Mammary epithelial cell (primary cell): ENCODE measurements at places on chromosomes 3 and 15. TPM values are rescaled to one million over a fixed set of nuclear protein-coding genes. Genes with fewer than 3 reads are reported as not detected.
A peak's percentile ranks its signal among the peaks of the same experiment; 100 is the strongest.

RSL24D1 gene
- total RNA-seq = 94.7 and 124 TPM in 2 replicates

GRCh38 chr3:39631136-39631535, 163.7 kb downstream of the MOBP start:
- no peak for DNase-seq

TRAK1 gene
- 67.2 TPM for total RNA-seq

DNA sequence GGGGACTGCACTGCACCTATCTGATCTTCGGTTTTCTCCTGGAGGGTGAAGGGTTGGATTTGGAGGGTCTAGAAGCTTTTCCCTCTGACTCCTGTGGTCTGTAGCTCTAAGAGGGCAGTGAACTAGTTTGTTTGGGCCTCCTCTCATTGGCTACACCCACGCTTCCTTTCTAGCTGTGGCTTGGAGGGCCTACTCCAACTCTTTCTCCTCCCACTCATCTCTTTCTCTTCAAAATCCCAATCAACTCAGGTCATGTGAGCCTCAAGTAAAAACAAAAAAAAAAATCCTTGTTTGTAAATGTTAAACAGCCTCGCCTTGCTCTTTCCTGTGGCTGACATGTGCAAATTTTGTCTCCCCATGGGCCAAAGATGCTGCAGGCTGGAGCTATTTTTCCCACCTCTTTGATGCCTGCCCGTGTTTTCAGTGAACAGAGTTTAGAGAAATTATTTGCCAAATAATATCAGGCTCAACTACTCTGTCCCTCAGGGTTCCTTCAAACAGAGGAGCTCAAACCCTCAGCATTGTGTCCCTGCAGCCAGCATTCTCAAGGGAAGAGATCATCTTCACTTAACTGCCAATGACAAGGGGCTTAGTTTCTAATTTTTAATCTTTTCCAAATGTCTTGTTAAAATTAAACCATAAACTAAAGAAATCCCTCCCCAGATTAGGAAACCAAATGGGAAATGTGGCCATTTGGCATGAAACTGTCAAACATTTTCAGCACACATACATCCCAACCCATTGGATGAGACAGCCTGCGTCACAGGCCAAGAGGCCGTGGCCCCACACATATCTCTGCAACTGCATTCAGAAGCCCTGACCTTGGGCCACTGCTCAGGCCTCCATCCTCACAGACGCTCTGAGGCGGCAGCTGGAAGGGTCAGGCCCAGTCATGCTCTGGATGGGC, 114.8 kb upstream of the THBS1 start:
- no peak for DNase-seq

TLR9 gene
- total RNA-seq = not detected in 2 replicates

SST gene
- not detected in 2 replicates for total RNA-seq

MESP2 gene
- 0.31 TPM in 1 of 2 replicates, not detected in the other for total RNA-seq

TUSC7 gene
- total RNA-seq = not detected in 2 replicates

TMEM40 gene
- 224 and 246 TPM in 2 replicates for total RNA-seq

- peak; percentile 62 for DNase-seq
These were observed 50.4 kb downstream of the FOXB1 start for GRCh38 chr15:60054472-60054871.

GNB4 gene
- 201 TPM for total RNA-seq

- no peak for DNase-seq
These were observed 23.2 kb downstream of the SERPINI2 start for GRCh38 chr3:167450675-167451074.

- no peak for DNase-seq
These were observed 108.8 kb upstream of the PLAAT1 start for GRCh38 chr3:193132241-193132640.

- no peak for DNase-seq
These were observed 7.9 kb upstream of the WNT5A start for GRCh38 chr3:55494976-55495375.

GRCh38 chr3:71554649-71555048, 28.9 kb downstream of the FOXP1 start:
- no peak for DNase-seq

DNA sequence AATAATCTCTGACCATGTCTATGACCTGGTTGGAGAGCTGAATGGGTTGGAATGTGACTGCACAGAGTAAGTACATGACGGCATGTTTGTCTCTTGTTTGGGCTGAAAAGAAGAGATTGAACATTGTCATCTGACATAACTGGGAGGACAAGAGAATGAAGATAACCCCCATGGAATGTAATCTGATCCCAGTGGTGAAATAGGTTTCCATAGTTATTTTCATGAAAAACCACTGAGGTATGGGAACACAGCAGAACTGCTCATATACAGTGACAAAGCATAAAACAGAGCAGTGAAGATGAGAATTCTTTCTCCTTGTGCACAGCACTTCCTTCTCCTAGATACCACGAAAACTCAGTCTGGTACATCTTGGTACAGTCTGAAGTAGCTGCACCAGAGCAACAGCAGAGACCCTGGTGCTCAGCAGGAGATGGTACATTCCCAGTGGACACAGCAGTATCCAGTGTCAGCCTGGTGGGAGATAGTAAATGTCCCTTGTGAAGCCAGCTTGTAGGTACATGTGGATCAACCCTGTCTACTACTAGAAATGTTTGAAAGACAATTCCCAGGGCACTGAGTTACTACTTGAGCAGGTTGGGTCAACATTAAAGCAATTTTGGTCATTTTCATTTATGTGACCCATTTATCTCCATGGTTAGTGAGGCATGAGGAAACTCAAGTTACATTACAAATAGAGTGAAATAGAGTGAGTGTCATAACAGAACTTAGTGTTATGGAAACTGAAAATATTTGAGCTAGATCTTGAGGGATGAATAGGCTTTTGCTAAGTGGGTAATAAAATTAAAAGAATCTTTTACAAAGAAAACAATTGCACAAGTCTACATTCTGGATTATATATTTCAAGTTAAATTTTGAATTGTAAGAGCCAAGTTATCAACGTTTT, 178.3 kb downstream of the SUCNR1 start:
- no peak for DNase-seq
